Suprapubic skin (tissue), 4 donors: ENCODE measurements at places on chromosomes 5 and 9.

- DNase-seq, result no peak
These were observed 367.9 kb upstream of the GRAMD2B start for GRCh38 chr5:126055348-126055729.

- DNase-seq, result peak; percentile 67
These were observed at the start of gene TRMT10B for GRCh38 chr9:37753489-37754190. Gene TRMT10B, plus strand, starts transcription at chr9:37753805. Its CDS starts 8,127 bp downstream, at chr9:37761932.

GRCh38 chr5:167812871-167813270 lies 478.6 kb upstream of the WWC1 start:
- DNase-seq, result no peak

- no peak for DNase-seq
These were observed 1.4 kb downstream of the ETF1 start for GRCh38 chr5:138541511-138542179.

GRCh38 chr5:126881821-126882600 lies 105.1 kb downstream of the LMNB1 start:
- no peak for DNase-seq

GRCh38 chr9:16352791-16353401 lies 517.6 kb downstream of the BNC2 start:
- no peak for DNase-seq

DNA sequence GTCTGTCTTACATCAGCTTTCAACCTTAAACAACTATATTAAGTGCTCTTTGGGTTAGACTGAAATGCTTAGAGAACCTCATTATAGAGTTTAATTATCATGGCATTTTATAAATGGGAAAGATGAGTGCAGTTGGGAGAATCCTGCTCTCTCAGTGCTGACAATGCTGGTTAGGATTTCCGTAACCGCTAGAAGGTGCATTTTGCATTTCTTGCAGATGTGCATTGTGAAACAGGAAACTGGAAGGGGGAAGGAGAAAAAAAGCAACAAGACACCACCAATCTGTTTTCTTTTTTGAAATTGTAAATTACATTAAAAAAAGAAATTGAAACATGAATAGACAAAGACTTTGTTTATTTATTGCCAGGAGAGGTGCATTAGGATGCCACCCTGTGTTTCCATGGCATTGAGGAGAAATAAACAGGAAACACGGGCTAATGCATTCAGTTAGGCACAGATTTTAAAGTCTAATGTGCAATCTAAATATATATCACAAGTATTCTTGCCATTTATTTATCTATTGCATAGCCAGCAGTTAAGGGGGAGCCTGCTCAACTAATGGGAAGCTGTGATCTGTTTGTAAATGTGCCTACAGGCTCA lies 478.9 kb downstream of the PSAT1 start:
- DNase-seq, result no peak

GRCh38 chr9:13957089-13957488 lies 356.9 kb downstream of the NFIB start:
- no peak for DNase-seq

DNA sequence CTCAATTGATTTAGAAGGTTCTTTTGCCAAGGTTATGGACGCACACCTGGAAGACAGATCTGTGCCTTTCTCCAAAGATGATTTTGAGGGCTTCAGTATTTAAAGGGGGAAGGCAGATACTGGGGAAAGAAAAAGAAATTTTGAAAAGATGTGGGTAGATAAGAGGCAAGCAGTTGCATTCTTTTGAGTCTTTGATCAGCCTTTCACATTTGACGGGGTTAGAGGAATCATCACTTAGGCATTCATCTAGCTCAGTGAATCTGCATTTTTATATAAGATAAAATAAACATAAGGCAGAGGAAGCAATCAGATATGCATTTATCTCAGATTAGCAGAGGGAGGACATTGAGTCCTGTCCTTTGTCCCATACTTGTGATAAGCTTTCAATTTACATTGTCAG lies 243.4 kb upstream of the RAI14 start:
- no peak for DNase-seq

DNA sequence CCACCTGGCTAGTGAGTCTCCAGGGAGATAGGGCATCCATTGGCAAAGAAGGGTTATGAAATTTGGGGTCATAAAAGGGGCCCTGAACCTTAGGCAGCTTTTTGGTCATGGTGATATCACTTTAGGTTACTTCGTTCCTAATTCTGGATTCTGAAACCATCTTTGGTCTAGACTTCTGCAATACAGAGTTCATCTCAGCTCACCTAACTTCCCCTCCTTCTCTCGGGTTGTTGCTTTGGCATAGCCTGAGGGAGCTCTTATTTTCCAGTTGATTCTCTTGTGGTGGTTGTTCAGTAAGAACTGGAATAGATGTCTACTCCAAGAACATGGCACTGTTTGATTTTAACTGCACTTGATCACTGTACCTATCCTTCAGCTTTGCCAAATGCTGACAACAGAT lies 148.9 kb upstream of the RUSC2 start:
- DNase-seq, result no peak

- DNase-seq, result no peak
These were observed 124.0 kb upstream of the PJA2 start for GRCh38 chr5:109533751-109534272.

DNA sequence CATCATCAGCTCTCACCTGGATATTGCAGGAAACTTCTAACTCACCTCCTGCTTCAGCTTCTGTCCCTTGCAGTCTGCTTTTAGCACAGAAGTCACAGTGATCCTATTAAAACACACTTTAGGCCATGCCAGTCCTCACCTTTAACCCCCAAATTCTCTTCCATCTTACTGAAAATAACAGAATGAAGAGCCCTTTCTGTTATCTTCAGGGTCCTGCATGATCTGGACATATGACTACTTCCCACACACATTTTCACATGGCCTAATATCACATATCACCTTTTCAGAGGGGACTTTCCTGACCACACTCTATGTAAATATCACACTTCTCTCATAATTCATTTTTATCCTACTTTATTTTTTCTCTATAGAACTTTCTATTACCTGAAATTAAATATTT lies 550.6 kb upstream of the CLINT1 start:
- no peak for DNase-seq

GRCh38 chr9:123745451-123745850 lies 184.5 kb downstream of the DENND1A start:
- DNase-seq, result no peak

- no peak for DNase-seq
These were observed 45.3 kb upstream of the RASEF start for GRCh38 chr9:83108208-83108607.

- no peak for DNase-seq
These were observed 100.9 kb upstream of the MSX2 start for GRCh38 chr5:174623433-174624019.

- peak; percentile 85 for DNase-seq
These were observed 115.8 kb upstream of the SLIT3 start for GRCh38 chr5:169416583-169417196.

DNA sequence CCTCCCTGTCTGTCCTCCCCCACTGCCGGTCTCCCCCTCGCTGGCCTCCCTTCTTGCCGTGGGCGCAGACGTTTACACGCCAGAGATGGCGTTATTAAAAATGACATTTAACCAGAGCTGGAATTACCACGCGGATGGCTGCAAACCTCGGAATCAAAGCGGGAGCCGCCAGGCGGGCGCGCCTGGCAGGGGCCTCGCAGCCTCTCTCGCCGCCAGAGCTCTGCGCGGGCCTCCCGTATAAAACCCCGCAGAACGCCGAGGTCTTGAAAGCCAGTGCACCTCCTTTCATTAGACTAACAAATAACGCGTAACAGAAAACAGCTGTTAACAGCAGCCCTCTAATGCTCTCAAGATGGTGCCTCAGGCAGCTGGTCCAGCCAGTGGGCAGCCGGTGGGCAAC lies 10.2 kb downstream of the PRRX2 start:
- no peak for DNase-seq

DNA sequence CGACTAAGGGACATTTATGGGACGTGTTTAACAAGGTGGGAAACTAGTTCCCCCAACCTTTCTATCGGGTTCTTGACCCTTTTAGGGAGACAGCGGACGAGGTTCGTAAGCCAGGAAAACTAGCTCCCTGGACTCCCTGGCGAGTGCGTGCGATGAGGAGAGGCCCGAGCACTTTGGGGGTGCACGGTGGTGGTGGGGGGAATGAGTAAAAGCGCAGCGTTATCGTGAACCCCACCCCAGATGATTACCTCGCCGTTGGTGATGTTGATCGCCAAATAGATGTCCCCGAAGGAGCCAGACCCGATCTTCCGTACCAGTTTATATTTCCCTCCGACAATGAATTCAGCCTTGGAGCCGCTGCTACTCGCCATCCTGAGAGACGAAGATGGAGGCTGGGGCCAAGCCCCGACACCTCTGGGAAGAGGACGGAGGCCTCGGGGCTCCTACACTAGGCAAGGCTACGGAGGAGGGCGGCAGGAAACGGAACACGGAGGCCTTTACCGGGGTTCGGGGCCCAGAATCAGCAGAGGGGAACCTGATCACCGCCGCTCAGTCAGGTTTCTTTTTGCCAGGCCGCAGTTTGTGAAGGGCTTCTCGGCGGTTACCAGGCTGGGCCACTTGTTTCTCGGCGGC lies 529 bp downstream of the CSNK1A1 start:
- DNase-seq, result peak; percentile 77

DNA sequence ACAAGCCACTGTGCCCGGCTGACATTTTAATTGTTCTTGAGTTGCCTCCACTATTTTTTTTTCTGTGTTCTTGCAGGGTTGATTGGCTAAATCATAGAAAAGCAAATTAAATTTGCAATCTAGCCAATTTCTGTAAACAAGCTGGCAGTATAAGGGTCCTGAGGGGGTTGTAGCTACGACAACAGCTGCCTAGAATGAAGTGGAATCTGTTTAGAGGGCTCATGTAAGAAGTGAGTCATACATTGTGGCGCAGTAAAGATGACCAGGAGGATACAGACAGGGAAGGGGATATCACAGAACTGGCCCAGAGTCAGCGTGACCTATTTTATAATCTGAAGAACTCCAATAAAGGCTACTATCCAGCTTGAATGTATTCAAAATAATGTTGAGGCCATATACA lies 82.2 kb upstream of the TLE1 start:
- DNase-seq, result no peak

DNA sequence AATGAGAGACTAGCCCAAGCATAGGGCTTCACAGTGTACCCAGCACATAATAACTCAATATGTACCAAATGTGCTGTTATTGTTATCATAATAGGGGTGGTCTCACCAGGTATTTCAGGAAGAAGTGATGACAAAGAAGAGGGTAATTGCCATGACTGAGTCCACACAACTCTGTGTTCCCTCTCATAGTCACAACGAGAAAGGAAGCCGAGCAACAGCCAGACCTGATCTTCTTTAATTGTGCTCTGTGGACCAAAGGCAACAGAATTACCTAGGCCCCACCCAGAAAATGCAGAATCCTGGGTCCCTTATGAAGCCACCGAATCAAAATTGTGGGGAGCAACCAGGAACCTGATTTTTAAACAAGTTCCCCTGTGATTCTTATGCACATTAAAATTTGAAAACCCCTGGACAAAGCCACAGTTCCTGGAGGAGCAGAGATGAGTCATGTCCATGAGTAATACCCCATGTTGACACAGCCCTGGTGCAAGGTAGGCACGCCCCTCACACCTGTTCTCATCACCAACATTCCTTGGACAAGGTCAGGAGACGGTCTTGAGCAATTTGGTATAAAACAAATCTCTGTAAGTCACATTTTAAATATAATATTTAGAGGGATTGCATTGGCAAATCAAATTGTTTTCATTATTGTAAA lies 5.2 kb downstream of the FGF1 start:
- DNase-seq, result no peak

DNA sequence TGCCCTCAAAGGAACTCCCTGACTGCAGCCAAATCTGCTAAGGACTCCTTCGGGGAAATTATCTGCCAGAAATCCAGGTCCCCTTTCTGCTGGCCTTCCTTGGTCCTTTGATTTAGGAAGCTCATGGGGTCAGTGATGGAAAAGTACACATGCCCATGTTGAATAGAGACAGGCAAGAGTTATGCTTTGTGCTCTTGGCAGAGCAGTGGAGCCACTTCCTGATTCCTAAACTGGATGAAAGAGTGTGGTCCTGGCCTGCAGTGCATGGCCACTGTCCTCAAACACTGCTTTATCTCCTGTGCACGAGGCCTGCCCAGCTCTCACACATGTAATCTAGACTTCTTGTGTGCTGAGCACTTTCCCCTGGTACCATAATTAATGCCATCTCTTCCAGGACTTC lies 2.0 kb upstream of the EBF1 start:
- no peak for DNase-seq
